Colonic mucosa (tissue), 4 donors: ENCODE measurements at places on chromosomes 13 and 19.
A peak's percentile ranks its signal among the peaks of the same experiment; 100 is the strongest.

- DNase-seq: no peak
- no peaks in the 10 kb centered on the region for H3K36me3 ChIP-seq
- H3K4me1 ChIP-seq: no peaks in the 10 kb centered on the region
- peak overlapping the region; percentile 26 for H3K4me3 ChIP-seq
These were observed 24.7 kb downstream of the KEAP1 start for GRCh38 chr19:10478476-10478875.

DNA sequence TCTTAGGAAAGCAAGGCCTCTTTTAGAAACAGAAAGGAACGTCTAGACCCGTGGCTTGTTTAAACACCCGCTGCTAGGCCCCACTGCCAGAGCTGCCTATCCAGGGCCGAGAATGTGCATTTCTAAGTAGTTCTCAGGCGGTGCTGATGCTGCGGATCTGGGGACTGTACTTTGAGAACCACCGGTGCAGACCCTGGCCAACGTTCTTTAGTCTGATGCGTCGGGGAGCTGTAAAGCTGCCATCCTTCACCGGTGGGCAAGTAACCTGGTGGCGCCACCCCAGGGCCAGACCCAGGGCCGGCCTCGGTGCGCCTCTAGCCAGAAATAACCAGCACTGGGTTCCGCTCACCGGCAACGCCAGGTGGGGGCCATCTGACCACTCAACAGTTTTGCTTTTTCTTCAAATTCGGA, 47.1 kb downstream of the TGDS start:
- H3K36me3 ChIP-seq: no peaks in the 10 kb centered on the region
- H3K27ac ChIP-seq: peak overlapping the region; percentile 91
- peaks cover 5% of the 10 kb centered on the region for H3K4me1 ChIP-seq
- no peaks in the 10 kb centered on the region for H3K27me3 ChIP-seq

DNA sequence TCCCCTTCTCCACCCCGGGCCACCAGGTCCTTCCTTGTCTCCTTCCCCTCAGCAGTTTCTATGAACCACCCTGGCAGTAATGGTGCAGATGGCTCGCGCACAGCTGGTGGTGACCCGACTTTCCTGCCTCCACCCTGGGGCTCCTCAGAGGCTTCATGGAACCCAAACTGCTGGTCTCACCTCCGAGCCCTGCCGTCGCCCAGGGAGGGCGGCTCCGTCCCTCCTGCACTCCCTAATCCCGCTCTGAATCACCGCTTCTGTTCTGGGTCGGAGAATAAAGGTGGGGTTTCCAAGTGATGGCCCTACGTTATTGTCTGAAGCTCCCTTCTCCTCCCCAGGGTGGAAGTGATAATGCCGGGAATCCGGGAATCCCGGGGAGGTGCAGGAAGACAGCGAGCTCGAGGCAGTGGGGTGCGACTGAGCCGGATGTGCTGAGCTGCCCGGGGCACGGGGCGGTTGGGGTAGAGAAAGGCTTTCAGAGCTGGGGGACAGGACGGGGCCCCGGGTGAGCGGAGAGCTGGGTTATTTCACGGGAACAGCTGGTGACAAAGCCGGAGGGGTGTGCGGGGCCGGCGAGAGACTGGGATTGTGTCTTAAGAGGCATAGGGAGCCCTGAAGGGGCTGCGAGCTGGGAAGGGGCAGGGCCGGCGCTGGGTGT, 711 bp downstream of the FUT2 start:
- H3K36me3 ChIP-seq: no peaks in the 10 kb centered on the region
- no peaks in the 10 kb centered on the region for H3K4me1 ChIP-seq
- DNase-seq: peak; percentile 46

DNA sequence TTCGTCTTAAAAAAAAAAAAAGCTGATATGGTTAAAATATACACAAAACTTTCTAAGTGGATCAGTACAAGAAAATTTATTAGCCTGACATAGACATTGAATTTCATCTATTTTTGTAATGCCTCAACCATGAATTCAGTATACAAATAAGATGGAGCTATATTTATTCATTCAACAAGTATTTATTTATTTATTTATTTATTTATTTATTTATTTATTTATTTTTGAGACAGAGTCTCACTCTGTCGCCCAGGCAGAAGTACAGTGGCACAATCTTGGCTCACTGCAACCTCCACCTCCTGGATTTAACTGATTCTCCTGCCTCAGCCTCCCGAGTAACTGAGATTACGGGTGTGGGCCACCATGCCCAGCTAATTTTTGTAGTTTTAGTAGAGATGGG, 78.5 kb upstream of the GSX1 start:
- H3K4me1 ChIP-seq: no peaks in the 10 kb centered on the region
- DNase-seq: no peak
- H3K27ac ChIP-seq: no peak overlapping the region
- no peaks in the 10 kb centered on the region for H3K36me3 ChIP-seq
- H3K4me3 ChIP-seq: no peak overlapping the region
